Fibroblast of mammary gland (primary cell): ENCODE measurements at places on chromosomes 3 and 15.

DNA sequence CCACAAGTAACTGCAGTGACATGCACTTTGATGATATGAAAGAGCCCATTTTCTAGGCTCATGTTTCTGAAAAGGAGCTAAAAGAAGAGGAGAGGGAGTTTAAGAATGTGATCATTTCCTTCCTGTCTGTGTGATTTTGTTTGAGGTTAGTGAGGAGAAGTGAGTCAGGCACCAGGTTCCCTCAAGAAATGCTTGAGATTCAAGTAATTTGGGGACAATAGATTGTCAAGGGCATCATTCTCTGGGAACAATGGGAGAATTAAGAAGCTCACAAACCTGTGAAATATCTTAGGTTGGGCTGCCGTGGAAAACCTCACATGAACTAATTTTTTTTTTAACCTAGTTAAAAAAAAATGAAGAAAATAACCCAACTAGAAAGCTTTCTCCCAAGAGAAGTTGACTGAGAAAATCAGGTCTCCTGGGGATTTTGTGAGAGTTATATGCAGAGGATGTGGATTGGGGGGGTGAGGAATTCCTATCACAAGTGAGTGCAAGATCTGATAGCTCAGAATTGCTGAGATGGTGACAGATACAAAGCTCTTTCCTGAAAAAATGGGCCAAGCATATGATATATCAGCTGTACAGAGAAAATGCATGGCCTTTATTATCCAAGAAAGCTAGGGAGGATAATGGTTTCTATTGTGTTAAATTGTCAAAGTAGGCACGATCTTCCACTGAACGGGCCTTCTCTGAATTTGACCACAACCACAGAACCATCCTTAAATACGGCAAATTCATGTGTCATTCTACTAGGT lies 203.3 kb downstream of the FEZF2 start:
- peak; percentile 34 for DNase-seq

DNA sequence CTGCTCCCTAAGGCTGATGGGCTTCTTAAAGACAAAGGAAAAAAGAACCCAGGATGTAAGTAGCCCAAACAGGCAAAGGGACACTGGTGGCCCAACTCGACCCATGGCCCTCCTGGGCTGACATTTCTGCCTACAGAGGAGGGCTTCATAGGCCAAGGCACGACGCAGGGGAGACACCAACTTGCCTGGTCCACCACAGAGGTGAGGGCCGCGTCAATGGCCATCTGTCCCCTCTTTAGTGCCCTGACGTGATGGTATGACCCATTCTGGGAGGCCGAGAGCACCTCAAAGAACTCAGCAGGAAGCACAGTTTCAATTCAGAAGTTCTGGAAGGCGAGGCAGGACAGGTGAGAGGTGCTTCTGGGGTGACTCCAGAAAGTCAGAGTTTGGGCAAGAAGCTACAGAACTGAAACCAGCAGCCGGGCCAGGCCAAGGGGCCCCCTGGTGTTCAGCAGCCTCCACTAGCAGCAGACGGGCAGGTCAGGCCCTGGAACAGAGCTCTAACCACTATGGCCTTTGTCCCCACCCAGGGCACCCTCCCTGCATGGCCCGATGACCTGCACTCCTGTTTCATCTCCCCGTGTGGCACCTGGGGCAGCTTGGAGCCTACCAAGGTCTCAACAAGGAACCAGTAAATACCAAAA lies 45.1 kb downstream of the HMCES start:
- no peak for DNase-seq

DNA sequence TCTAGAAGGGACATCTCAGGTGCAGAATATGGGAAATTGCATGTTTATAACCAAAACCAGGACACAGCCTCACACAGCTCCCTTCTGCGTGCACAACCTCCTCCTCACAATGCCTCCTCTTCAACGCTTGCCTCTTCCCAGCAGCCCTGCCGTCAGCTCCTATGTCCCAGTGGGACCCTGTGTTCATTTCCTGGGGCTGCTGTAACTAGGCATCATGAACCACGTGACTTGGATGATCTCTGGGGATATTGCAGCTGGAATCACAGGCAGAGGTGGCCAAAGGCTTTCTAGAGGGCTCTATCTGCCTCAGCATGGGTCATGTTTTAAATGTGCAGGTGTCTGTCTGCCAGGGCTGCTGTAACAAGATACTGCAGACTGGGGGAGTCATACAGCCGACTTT lies 375.3 kb downstream of the OCA2 start:
- peak; percentile 3 for DNase-seq

DNA sequence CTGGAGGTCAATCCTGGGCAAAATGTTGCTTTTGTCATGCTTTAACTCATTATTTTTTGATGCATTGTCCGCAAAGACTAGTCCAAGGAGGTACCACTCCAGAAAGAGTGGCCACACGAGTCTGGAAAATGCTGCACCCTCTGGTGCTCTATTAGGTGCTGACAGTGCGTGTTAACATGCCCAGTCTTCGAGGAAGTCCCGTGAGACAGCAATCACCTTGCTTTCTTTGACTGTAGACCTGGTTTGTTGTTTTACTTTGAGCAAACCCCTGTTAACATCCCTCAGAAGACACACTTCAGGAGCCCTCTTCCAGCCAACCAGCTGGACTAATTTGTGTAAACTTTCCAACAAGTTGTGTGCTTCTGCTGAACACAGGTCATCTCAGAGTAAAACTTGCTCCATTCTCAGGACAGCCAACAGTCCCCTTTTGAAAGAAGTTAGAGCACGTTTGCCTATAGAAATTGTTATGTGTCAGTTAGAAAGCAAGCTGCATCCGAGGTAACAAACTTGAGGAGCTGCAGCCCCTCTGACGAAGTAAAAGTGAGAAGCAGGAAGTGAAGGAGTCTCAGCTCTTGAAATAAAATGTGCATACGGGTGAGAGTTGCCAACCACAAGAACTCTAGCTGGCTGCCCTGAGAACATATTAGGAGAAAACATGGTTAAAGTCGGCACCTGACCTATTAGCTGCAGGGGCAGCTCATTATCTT lies 205.0 kb downstream of the LPP start:
- no peak for DNase-seq

- peak; percentile 79 for DNase-seq
Observed at GRCh38 chr15:88465633-88466224, 1.5 kb downstream of the MRPL46 start.

GRCh38 chr3:108406661-108407206 lies 103.7 kb downstream of the MYH15 start:
- peak; percentile 82 for DNase-seq

GRCh38 chr3:36964817-36965216 lies 20.0 kb upstream of the TRANK1 start:
- DNase-seq: no peak

- DNase-seq: no peak
Observed at GRCh38 chr3:66139415-66139814, 81.4 kb upstream of the SLC25A26 start.

- peak; percentile 30 for DNase-seq
Observed at GRCh38 chr3:40310705-40311104, 1.2 kb downstream of the EIF1B start.

- DNase-seq: no peak
Observed at GRCh38 chr3:36697229-36698001, 66.9 kb downstream of the DCLK3 start.

GRCh38 chr3:79204351-79204750 lies 563.4 kb downstream of the ROBO1 start:
- no peak for DNase-seq

DNA sequence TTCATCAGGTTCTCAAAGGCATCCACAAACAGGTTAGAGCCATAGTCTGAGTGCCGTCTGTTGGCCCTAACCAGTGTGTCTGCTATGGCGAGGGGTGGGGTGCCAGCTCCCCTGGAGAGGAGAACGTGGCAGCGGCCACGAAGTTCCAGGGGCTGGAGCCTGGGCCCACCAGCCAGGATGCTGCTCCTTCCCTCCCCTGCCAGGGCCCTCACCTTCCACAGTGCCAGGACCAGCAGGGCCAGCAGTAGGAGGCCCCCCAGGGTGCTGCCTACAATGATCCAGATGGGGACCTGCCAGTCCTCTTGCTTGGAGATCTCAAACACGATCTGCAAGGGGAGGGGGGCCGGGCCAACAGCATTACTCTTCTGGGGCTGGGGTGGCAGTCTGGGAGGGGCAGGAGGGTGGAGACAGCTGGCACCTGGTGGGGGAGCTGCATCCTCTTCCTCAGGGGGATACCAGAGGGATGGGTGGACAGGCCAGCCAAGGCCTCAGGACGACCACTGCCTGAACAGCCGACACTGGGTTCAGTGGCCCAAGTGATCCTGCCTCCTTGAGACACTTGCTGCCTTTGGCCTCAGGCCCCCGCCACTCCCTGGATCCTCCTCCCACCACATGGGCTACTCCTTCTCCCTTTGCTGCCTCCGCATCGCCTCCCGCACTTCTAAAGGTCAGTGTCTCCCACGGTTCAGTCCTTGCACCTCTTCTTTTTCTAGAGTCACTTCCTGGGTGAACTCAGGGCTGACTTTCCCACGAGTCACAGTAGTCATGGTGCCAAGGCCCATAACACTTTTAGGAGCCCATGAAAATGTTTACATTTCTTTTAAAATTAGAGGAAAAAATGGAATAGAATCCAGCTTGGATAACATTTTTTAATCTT lies 26.3 kb downstream of the FEM1B start:
- peak; percentile 42 for DNase-seq

GRCh38 chr15:43524254-43524845 lies 6.9 kb downstream of the MAP1A start:
- no peak for DNase-seq

GRCh38 chr3:69389520-69390248 lies 3.8 kb upstream of the FRMD4B start:
- DNase-seq: no peak

DNA sequence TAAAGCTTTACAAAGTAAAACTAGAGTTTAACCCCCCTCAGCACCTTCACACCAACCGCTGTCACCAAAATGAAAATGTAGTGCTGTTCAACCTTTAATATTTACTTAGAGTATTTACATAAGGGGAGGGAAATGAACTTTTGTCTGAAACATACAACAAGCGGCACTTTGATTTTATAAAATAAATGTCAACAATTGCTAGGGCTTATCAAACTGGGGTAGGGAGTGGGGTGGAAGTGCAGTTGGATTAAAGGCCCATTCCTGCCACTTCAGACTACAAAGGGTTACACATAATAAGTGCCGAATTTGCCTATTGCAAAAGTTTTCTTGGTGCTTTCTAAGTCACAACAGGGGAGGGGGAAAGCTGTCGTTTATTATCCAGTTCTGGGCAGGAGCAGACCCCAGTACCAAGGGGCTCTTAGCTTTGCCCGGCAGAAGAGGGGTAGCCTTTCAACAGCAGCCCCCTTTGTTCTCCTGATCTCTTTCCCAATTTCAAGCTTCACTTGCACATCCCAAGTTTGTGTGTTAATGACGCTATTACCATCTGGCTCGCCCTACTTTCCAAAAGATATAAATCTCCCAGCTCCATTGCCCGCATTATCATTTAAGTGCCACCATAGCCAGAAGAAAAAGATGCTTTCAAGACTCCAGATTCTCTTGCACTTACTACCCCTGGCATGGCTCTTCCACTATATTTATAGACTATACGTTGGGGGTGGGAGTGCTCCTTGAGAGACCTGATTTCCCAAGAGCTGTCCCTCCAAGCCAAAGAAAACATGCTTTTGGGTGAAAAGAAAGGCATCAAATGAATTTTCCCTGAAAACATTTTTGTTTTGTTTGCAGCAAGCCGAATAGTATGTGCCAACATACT lies 17.0 kb downstream of the SOX2 start:
- no peak for DNase-seq

DNA sequence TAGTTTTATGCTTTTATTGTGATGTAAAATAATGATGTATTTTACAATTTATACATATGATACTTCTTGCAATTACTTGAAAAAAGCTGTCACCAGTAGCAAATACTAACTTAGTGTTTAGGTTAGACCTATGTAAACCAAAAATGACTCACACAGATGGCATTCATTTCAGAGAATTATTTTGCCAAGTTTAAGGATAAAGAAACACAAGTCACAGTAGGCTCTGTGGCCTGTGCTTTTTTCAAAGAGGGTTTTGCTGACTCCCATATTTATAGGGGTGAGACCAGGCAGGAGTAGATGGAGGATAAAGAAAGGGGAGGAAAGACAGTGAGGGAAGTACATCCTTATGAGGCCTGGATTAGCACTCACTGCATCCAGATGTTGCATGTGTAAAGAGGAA lies 356.6 kb upstream of the NPAP1 start:
- no peak for DNase-seq

- DNase-seq: no peak
Observed at GRCh38 chr3:72567474-72567873, 280.8 kb downstream of the SHQ1 start.

- peak; percentile 11 for DNase-seq
Observed at GRCh38 chr15:44295750-44296431, 7.4 kb downstream of the GOLM2 start.
